ENCODE measurements at places on chromosomes 4 and X.

GRCh38 chr4:3461515-3462291 lies 1.4 kb upstream of the DOK7 start:
- peak; percentile 92 for DNase-seq

DNA sequence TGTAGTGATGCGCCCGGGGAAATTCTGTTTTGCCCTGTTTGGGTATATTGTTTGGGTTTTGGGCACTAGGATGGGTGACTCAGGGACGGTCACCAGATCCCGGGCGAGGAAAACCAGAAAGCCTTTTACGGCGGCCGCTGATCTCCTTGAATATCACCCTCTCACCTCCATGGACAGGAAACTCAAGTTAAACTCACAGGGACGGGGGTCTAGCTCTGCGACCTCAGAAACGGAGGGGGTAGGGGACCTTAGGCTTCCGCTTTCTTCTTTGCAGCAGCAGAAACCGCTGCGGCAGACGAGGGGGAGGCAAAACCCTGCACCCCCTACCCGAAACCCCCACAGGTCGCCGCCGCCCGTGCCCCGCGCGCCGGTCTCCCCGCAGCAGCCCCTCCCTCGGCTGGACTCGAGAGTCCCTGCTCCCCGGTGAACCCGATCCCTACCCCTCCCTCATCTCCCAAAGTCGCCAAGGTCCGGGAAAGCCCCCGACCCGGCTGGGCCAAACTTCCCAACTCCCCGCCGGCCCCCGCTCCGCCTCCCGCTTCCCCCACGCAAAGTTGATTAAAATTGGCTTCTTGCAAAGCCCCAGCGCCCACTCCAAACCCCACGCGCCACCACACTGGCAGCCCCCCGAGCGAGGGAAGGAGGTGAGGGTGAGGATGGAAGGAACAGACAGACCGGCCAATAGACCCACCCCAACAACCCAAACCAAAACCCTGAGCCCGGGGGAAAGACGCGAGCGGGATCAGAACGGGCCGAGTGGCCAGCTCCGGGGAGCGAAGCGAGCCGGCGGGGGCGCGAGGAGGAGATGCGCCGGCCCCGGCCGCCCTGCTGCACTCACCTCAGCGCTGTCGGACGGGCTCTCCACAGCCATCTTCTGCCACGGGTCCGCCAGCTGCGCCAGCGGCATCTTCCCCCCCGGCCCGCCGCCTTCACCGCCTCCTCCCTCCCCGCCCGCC lies 705 bp downstream of the RPS6KA3 start:
- DNase-seq = peak; percentile 3

DNA sequence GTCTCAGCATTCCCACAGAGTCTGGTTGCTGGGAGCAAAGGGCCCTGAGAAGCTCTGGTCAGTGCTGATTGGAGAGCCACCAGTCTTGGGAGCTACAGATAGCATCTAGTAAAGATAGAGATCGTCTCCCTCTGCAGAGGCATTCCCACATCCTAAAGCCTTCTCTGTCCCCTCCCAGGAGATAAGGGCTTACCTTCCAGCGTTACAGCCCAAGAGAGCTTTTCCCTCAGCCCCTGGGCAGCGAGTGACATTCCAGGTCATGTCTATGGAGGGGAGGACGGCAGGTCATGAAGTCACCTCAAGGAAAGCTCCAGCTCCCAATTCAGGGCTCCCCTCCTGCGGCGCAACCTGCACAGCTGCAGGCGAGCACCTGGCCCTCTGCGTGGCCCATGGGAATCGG lies 29.9 kb downstream of the CLDN34 start:
- DNase-seq = no peak

- DNase-seq = no peak
These were observed 176.7 kb downstream of the SLC39A8 start for GRCh38 chr4:102168580-102168979.

DNA sequence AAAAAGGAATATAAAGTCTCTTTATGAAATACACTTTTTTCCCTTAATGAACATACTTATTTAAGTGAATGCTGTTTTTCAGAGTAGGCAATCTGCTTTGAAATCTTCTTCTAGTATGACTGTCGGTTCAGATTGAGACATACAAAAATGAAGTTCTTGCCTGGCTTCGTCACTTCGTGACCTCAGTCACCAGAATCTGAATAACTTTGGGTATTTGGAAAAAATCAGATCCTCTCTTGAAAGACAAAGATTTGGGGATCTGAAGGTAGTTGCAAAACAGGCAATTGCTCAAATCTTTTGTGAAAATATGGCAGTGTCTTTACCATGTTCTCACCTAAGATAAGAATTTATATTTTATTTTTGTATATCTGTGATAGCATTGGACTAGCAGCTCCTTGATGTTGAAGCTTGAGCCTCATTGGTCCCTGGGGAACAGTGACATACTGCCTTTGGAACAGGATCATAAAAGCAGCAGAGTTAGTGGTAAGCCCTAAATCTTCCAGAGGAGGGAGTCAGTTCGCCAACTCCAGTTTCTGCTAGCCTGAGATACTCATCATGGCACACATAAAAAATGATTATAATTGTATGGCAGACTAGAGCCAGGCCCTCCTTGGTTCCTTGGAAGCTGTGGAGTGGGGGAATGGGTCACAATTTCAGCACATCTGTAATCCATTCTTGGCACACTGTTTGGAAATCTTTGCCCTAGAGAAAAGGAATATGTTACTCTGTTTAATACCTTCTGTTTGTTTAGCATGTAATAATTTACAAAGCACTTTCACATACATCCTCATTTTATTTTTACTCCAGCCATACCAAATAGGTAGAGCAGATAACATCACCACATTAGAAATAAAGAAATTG lies 5.0 kb downstream of the ARFIP1 start:
- DNase-seq = peak; percentile 79

DNA sequence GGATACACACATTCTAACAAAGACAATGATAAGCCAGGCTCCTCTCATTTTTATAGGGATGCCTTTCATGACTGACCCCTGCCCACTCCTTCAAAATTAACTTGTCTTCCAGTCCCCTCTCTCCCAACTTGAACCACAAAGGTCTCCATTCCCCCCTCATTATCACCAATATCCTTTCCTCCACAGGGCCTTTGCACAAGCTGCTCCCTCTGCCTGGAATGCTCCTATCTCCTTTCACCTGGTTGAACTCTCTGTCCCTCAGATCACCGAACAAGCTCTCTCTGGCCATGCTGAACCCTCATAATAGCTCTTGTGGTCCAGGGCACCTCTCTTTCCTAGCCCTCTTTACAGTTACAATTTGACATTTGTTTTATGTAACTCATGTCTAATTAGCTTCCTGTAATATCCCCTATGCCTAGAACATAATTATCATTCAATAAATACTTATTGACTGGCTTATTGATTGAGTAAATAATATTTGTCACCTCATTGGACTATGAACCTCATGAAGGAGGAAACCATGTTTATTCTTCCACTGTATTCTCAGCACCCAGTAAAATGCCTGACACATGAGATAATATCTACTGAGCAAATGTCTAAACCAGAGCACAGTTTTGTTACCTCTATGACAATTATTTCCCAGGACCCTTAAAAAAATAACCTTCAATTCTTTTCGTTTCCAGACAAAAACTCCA lies 266.3 kb upstream of the RASGEF1B start:
- no peak for DNase-seq

DNA sequence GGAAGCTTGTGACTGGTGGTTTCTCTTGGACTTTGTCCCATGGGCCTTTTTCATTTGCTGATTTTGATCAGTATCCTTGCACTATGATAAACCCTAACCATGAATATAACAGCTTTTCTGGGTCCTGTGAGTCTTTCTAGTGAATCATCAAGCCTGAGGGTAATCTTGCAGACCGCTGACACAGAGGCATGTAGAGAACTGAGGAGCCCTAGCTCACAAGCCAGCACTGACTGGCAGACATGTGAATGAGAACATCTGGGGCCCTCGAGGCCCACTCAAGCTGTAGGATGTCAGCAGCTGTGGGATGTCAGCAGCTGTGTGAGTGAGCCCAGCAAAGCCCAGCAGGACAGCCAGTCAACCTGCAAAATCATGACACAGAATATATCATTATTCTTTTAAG lies 36.7 kb downstream of the HMGB3 start:
- DNase-seq = no peak

- DNase-seq = no peak
These were observed 228.9 kb downstream of the AFAP1 start for GRCh38 chr4:7710576-7711306.
